ENCODE measurements at places on chromosomes 2 and 18.
A peak's percentile ranks its signal among the peaks of the same experiment; 100 is the strongest.

- peak; percentile 32 for DNase-seq
Measured at GRCh38 chr18:76932026-76932819, 109.9 kb downstream of the ZNF236 start.

DNA sequence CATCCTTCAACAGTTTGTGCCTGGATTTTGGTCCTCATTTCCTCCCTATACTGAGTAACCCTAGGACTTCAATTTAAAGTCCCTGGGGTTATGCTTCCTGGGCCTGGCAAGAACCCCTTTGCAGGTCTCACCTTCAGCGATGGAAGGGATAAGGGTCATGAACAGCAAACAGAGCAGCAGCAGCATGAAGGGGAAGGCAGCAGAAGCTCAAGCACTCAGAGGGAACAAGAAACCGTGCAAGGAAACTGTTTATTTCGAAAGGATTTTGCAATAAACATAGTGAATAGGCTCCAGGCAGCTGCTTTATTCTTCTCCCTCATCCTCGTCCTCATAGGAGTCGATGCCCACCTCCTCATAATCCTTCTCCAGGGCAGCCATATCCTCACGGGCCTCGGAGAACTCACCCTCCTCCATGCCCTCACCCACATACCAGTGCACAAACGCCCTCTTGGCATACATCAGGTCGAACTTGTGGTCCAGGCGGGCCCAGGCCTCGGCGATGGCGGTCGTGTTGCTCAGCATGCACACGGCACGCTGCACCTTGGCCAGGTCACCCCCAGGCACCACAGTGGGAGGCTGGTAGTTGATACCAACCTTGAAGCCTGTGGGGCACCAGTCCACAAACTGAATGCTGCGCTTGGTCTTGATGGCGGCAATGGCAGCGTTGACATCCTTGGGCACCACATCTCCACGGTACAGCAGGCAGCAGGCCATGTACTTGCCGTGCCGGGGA lies 2.8 kb upstream of the TUBA4B start:
- no peak for DNase-seq

GRCh38 chr18:27143580-27144287 lies 41.4 kb downstream of the CHST9 start:
- DNase-seq: no peak

DNA sequence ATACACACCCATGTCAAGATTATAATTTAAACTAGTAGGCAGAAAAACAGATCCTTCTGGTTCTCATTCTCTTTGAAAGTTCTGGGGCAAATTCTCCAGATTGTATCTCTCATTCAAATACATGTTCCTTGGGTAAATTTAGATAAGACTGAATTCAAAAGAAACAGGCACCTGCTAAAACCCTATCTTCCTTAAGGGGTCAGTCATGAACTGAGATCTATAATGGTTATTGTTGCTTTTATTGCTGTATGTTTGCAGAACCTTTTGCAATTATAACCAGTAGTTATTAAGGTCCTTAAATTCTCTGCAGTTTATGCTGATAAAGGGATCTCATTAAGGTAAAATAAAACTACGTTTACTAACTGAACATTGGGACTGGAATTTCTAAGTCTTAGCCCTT lies 83.5 kb downstream of the MYO5B start:
- DNase-seq: no peak

GRCh38 chr2:107694667-107695066 lies 132.0 kb upstream of the RGPD4 start:
- no peak for DNase-seq

GRCh38 chr18:23506393-23506792 lies 3.1 kb downstream of the RMC1 start:
- no peak for DNase-seq

GRCh38 chr2:18749912-18750526 lies 160.7 kb upstream of the NT5C1B start:
- DNase-seq: no peak

GRCh38 chr2:74205596-74205995 lies 7.2 kb downstream of the MTHFD2 start:
- no peak for DNase-seq

- DNase-seq: no peak
Measured at GRCh38 chr18:8046441-8046840, 479.3 kb downstream of the PTPRM start.

DNA sequence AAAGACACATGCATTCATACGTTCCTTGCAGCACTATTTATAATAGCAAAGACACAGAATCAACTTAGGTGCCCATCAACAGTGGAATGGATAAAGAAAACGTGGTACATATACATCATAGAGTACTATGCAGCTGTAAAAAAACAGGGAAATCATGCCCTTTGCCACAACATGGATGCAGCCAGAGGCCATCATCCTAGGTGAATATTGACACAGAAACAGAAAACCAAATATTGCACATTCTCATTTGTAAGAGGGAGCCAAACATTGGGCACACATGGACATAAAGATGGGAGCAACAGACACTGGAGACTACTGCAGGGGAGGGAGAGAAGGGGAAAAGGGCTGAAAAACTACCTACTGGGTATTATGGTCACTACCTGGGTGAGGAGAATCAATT lies 73.5 kb downstream of the SESTD1 start:
- DNase-seq: no peak

- no peak for DNase-seq
Measured at GRCh38 chr2:182324665-182325064, 102.2 kb downstream of the PDE1A start.

- no peak for DNase-seq
Measured at GRCh38 chr18:56283316-56283715, 355.1 kb downstream of the TXNL1 start.

GRCh38 chr2:122634920-122635319 lies 879.5 kb downstream of the TSN start:
- no peak for DNase-seq

DNA sequence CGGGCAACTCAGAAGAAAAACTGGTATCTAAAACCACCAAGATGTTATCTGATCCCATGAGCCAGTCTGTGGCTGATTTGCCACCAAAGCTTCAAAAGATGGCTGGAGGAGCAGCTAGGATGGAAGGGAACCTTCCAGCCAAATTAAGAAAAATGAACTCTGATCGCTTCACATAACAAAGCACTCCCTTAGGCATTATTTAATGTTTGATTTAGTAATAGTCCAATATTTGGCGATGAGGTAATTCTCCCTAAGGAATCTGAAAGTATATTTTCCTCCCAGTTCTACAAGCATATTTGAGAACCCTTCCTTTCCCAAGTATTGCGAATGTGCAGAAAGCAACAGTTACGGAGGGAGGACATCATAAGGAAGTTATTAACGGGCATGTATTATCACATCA lies 156.6 kb downstream of the KCNJ3 start:
- no peak for DNase-seq

GRCh38 chr2:74496997-74497776 lies 2.2 kb downstream of the LBX2 start:
- no peak for DNase-seq

DNA sequence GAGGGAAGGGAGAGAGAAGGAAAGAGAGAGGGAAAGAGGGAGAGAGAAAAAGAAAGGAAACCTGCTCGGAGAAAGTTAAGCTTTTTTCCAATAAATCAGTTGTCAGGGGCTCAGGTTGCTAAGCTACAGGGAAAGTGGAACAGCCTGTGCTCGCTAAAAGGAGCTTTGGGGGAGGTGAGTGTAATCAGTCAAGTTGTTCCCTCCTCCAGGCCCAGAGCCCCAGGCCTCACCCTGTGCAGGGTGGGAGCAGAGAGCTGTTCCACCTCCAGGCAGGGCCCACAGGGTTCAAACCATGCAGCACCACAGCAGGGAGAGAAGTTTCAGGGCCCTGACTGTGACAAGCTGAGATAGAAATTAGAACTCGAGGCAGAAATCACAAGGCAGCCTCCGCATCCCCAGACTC lies 56.4 kb upstream of the PPP1CB start:
- no peak for DNase-seq

DNA sequence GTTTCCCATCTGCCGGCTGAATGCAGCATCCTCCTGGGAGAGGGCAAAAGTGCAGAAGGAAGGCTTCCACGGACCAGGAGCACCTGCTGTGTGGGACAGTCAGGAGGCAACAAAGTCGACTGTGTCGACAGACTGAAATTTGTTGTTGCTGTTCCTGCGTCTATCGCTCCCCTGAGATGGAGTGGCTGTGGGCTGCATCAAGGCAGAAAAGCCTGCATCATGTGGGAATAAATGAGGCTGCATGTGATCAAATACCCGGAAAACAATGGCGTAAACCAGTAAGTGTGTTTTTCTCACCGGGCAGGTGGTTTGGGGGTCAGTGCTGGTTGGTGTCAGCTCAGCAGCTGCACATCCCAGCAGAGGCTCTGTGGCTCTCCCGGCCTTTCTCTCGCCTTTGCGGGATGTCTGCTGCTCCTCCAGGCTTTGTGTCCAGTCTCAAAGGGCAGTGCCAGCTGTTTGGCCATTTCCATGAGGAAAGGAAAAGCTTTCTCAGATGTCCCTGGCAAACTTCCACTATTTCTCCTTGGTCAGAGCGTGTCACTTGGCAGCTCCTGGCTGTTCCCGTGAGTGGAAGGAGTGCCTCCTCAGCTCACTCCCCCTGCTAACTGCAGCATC lies 262.4 kb downstream of the NDUFA10 start:
- no peak for DNase-seq

- DNase-seq: no peak
Measured at GRCh38 chr2:11746807-11747459, 501 bp downstream of the LPIN1 start.

GRCh38 chr2:189783451-189783926 lies 650 bp downstream of the ORMDL1 start:
- no peak for DNase-seq

DNA sequence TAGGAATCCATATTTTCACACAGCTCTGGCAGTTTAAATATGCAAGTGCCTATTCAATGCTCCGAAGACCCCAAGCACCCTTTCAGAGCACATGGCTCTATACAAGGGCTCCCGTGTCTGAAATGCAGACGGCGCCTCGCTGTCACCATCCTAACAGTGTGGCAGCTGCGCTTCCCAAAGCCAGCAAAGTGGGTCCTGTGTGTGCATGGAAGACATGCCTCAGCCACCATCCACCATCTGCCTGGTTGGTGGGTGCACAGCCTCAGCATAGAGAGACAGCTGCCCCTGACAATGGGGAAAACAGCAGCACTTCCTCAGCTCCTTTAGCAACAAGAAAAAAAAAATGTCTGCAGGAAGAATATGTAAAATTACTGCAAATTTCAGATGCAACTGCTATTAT lies 218.1 kb downstream of the SP3 start:
- no peak for DNase-seq

- no peak for DNase-seq
Measured at GRCh38 chr18:11925800-11926481, 17.8 kb upstream of the MPPE1 start.

DNA sequence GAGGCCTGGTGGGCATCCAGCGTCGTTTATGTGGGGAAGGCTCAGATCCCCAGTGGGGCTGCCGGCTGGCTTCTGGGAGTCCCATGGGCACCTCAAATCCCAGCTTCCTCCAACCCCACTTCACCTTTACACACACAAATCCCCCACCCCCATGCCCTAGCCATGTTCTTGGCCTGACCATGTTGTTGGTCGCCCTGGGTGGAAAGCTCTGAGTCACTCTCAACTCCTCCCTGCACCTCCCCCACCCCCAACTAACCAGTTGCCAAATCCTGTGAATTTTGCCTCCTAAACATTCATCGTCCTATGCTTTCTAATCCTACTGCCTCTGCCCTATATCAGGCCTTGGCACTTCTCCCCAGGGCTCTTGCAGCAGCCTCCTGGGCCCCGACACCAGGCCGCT lies 6.4 kb downstream of the TNS1 start:
- no peak for DNase-seq

DNA sequence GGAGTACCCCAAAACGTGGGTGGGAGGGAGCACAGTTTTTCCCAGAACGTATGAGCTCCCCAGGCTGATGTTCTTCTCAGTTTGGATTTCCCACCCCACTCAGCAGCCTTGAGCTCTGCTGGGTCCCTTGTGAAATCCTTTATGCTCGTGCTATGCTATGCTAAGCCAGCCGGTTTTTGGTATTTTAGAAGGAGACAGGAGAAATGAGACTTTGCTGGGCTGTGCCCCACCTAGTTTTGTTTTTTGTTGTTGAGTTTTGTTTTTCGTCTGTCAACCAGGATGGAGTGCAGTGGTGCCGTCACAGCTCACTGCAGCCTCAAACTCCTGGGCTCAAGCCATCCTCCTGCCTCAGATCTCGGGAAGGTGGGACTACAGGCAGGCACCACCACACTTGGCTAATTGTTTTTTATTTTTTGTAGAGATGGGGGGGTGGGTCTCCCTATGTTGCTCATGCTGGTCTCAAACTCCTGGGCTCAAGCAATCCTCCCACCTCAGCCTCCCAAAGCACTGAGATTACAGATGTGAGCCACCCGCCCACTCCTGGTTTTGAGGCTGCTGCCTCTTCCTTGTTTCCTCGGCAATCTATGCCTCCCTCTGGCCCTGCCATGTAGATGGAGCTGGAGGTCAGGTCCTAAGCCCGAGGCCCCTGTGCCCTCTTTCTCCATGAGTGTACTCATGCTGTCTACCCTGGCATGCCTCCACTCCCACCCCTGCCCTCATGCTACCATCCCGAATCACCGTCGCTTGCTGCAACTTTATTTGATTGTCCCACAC lies 17.5 kb upstream of the MGAT4A start:
- no peak for DNase-seq

DNA sequence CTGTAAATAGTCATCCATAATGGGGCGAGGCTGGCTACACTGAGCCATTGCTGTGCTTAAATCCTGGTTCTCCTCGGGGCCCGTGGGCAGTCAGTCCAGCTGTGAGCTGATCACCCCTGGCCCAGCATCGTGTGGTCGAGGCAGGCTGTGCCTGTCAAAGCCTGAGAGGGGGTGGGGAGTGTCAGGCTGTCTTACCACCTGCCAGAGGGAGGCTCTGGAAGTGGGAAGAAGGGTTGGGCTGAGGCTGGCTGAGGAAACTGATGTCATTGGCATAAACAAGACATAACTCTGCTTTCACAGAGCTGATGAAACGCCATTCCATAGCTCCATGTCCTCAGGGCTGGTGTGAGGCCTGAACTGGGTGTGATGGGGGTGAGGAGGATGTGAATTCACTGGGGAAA lies 49.7 kb downstream of the KLHL29 start:
- DNase-seq: no peak
